Activated naive CD4-positive, alpha-beta T cell treated with anti-CD3 and anti-CD28 coated beads for 36 hours (primary cell): ENCODE measurements at places on chromosomes 1 and 21. TPM values are rescaled to one million over a fixed set of nuclear protein-coding genes. Genes with fewer than 3 reads are reported as not detected.

AKR7A3 gene
- 0.22 TPM for total RNA-seq

TMEM9 gene
- 20.5 TPM for total RNA-seq

GSTM1 gene
- not detected for total RNA-seq

GRCh38 chr21:16540966-16541727 lies 811.4 kb downstream of the USP25 start:
- no peaks in the 10 kb centered on the region for H3K27me3 ChIP-seq
- no peak overlapping the region for H3K4me3 ChIP-seq
- H3K4me1 ChIP-seq = no peaks in the 10 kb centered on the region
- no peaks in the 10 kb centered on the region for H3K36me3 ChIP-seq
- no peak overlapping the region for H3K27ac ChIP-seq
- DNase-seq = no peak

GRCh38 chr1:80211691-80212380 lies 1205.3 kb upstream of the ADGRL4 start:
- H3K27me3 ChIP-seq = no peaks in the 10 kb centered on the region
- no peak overlapping the region for H3K27ac ChIP-seq
- H3K36me3 ChIP-seq = no peaks in the 10 kb centered on the region
- no peak for DNase-seq
- H3K4me1 ChIP-seq = no peaks in the 10 kb centered on the region
- no peak overlapping the region for H3K4me3 ChIP-seq

OR2T5 gene
- not detected for total RNA-seq

PHGDH gene
- 439 TPM for total RNA-seq

- peaks cover 2% of the 10 kb centered on the region for H3K4me1 ChIP-seq
- no peak overlapping the region for H3K4me3 ChIP-seq
- peaks cover 20% of the 10 kb centered on the region for H3K27me3 ChIP-seq
- no peak for DNase-seq
- H3K36me3 ChIP-seq = no peaks in the 10 kb centered on the region
- H3K27ac ChIP-seq = no peak overlapping the region
Measured at GRCh38 chr1:14921057-14921456, 232.5 kb upstream of the TMEM51 start.

TNNT2 gene
- total RNA-seq = not detected
